Left hindlimb (tissue), 1 donor: ENCODE measurements at places on chromosomes 12 and 14.

- DNase-seq: no peak
These were observed 206.2 kb downstream of the FSCB start for GRCh38 chr14:44300916-44301315.

DNA sequence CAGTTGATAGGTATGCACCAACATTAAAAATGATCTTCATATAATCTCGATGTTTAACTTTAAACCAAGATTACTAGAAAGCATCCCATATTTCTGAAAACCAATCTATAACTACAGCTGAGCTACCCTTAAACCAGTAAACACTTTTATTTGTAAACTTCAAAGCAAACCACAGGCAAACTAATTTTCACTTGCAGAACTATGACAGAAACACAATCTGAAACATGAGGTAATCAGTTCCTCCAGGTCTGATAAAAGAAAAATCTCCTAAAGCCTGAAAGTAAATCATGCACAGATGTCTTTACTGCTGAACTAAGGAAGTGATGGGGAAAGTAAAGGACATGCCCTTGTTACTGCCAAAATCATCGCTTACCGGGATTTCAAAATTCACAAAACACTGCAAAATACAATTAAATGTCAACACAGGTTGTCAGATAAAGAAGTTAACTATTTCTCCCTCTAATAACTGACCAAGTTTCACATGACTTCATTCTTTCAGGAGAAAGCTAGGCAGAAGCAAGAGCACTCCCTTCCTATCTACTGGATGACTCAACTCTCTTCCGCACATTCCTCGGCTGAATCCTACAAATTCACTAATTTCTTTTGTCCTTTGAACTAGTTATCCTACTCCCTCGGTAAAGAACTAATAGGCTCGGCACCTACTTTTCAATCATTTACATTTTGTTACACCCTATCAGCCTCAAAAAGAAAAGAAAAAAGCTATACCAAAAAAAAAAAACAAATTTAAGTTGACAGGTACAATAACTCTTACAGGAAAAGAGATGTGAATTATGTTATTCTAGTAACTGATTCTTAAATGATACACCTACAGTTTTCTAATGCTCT, 1.4 kb downstream of the EEA1 start:
- no peak for DNase-seq

DNA sequence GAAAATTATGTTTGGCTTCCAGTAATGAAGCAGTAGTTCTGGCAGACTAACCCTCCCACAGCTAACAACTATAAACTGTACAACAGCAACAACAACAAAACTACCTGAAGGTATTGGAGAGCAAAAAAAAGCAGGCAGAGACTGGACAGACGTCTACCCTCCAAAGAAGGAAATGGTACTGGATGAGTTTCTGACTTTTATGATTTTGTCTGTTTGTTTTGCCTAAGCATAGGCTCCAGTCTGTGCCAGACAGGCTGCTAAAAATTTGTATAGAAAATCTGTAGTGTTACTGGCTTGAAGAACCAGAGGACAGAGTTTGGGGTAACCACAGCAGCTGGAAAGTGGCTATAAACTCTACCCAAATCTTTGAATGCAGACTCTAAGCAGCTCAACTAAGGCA, 131.3 kb downstream of the SLC25A47 start:
- DNase-seq: no peak

DNA sequence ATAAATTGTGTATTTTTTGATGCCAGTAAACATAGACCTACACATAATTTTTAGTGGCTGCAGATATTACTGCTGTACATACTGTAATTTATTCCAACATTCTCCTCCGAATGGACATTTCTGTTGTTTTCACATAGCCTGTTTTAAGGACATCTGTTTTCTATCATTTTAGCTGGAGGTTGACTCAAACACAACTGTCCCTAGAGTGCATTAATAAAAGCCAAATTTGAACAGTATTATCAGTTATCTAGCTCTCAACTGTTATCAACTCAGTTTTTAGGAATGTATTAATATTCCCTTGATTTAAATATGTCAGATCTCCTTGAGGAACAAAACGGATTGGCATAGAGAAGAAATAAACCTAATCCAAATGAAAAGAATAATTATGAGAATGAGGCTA, 17.2 kb upstream of the PIWIL1 start:
- no peak for DNase-seq

- DNase-seq: no peak
These were observed 76.0 kb upstream of the ACTN1 start for GRCh38 chr14:69055125-69055524.
